ENCODE measurements at places on chromosomes 16 and 17.

DNA sequence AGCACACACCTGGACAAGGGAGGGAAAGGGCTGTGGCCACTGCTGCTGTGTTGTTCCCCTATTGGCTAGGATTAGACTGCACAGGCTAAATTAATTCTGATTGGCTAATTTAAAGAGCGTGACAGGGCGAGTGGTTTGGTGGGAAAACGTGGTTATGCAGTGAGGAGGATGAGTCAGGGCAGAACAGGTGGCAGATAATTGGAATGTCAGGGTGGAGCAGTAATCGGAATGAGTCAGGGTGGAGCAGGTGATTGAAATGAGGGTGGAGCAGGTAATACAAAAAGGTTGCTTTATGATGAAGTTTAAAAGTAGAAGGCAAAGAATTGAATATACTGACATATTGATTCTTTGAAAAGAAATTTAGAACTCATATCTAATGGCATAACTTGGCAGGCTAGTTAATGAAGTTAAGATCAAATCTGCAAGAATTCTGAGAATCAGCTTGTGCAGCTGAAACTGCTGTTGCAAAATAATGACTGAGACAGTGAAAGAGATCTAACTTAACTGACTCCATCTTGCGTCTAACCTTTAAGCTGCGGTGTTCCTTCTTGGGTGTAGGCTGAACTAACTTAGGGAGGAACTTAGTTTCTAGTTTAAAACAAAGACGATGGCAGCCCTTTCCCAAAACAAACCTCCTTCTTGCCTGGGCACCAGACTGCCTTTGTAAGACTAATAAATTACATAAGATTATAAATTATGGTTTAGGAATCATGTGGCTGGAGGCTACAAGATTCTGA lies 174.3 kb downstream of the UTP18 start:
- no peak for DNase-seq

DNA sequence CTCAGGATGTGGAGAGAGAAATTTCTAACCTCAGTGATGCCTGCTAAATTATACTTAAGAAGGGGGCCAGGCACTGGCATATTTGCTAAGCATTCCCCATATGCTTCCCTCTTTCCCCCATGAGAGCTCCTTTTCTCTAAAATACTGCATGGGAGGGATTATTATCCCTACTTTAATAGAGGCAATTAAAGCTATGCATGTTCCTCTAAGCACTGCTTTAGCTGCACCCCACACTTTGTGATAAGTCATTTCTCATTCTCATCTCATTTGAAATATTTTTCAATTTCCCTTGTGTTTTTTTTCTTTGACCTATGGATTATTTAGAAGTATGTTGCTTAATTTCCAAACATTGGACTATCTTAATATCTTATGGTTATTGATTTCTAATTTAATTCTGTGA lies 72.1 kb upstream of the CIBAR2 start:
- DNase-seq, result no peak

DNA sequence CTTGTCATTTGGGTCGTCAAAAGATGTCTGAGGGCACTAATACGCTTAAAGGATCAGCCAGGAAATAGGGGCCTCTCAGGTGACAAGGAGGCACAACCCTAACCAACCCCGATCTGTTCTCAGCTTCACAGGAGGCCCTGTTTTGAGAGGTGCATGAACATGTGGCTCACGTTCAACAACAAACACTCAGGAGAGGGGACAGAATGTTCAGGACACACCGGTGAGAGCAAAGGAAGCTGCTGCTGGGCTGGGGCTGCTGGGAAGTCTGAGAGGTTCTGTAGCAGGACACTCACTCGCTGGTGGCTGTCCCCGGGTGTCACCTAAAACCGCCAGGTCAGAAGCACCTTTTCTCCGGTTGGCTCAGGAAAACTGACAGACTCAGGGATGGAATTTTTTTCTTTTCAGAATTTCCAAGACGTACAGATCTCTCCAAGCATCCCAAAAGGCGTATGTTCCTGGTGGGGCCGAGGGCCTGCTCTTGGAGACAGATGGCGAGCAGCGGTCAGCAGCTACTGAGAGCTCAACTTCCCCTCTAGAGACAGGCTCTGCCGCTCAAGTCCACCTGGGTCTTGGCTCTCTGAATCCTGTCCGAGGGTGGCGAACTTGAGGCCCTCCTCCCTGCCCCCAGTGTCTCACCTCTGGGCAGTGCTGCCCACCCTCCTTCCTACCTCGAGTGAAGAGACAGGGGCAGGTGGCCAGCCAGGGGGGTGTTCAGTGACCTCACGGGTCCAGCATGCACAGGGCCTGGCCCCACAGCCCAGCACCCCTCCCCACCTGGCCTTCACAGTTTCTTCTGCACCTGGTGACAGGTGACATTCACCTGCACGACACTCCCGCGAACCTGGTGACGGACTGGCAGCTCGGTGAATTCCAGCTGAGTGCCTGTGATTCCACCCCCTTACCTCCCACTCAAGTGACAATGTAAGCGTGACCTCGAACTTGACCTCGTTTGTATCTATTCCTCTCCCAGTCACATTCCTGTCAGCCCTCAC lies 22.9 kb downstream of the CLUH start:
- DNase-seq, result no peak

DNA sequence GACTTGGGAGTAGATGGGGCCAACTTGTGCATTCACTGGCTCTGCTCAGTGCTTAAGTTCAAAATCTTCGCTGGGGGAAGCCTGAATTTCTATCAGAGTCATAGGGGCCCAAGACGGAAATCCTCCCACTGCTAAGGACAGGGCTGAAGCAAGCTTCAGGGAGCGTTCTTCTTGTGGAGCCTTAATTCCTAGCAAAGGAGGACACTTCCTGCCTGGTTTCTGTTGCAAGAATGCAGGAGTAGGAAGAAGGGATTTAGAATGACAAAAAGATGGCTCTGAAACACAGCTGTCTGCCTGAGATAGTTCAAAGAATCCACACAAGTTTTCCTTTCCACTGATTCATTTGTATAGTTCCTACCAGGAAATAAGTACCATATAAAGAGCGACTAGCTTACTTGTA lies 26.4 kb downstream of the PSME3IP1 start:
- DNase-seq, result no peak
